ENCODE measurements at places on chromosomes 5 and 9. TPM values are rescaled to one million over a fixed set of nuclear protein-coding genes. Genes with fewer than 3 reads are reported as not detected.

The SEMA4D gene
- total RNA-seq = 10.6 TPM

The RARS1 gene
- total RNA-seq = 120 TPM

The ZFP37 gene
- total RNA-seq = 21.9 TPM

The KIF20A gene
- 2.2 TPM for total RNA-seq

The INSYN2B gene
- total RNA-seq = 0.74 TPM

The IL13 gene
- not detected for total RNA-seq

The WHRN gene
- total RNA-seq = 0.98 TPM

The ABO gene
- total RNA-seq = not detected

The SREK1IP1 gene
- 22.9 TPM for total RNA-seq

The SLF1 gene
- total RNA-seq = 54.6 TPM

The ADRA1B gene
- 0.74 TPM for total RNA-seq

The EIF4E1B gene
- total RNA-seq = not detected

The FRRS1L gene
- total RNA-seq = 65.9 TPM

The CARTPT gene
- total RNA-seq = 0.74 TPM

The SPINK4 gene
- not detected for total RNA-seq

The HK3 gene
- total RNA-seq = 0.49 TPM

The ELOVL7 gene
- 3.9 TPM for total RNA-seq

The MSX2 gene
- total RNA-seq = not detected

The TMEM203 gene
- 21.9 TPM for total RNA-seq

The RASGEF1C gene
- 21.4 TPM for total RNA-seq

The RECK gene
- total RNA-seq = 8.6 TPM

The SHLD3 gene
- total RNA-seq = 8.6 TPM

The VDAC1 gene
- total RNA-seq = 136 TPM

The PAPPA gene
- total RNA-seq = under 0.01 TPM

The PCDHGB2 gene
- total RNA-seq = 7.1 TPM

The PLCXD3 gene
- 7.6 TPM for total RNA-seq

The DMRTA1 gene
- total RNA-seq = 0.25 TPM

The TSLP gene
- under 0.01 TPM for total RNA-seq

The TEK gene
- 6.1 TPM for total RNA-seq

The PPP3R2 gene
- under 0.01 TPM for total RNA-seq

The P4HA2 gene
- 8.9 TPM for total RNA-seq

The TUSC1 gene
- total RNA-seq = 10.1 TPM

Measured in temporal lobe (tissue), 4 donors.